Skeletal muscle cell (primary cell): ENCODE measurements at places on chromosomes 2 and 18.

GRCh38 chr2:233446606-233447305 is 92.5 kb downstream of the DGKD start:
- no peak for DNase-seq

GRCh38 chr18:9571546-9571945 is 42.8 kb downstream of the PPP4R1 start:
- DNase-seq: no peak

- DNase-seq: peak; percentile 35
These were observed 42.0 kb upstream of the MSH2 start for GRCh38 chr2:47360927-47361326.

DNA sequence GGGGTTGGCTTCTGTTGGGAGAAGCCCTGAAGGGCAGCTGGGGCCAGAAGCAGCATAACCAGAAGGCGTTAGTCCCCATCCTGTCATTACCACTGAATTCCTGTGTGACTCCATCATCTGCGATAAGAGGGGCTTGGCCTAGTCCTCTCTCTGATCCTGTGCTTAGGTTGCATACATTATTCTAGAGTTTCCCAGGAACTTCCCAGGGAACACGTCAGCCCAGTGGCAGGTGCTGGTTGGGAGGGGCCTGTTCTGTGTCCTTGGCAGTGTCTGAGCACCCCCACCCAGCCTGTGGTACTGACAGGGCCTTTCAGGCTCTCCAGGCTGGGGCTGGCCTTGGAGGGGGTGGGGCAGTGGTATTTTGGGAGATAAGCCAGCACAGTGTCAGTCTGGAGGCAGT is 4.5 kb upstream of the TOGARAM2 start:
- DNase-seq: no peak

GRCh38 chr2:235398321-235398720 is 95.5 kb upstream of the AGAP1 start:
- DNase-seq: no peak

- DNase-seq: no peak
These were observed 460.2 kb upstream of the HS6ST1 start for GRCh38 chr2:128778843-128779242.

- DNase-seq: no peak
These were observed 60.5 kb upstream of the TMEM200C start for GRCh38 chr18:5955861-5956260.

DNA sequence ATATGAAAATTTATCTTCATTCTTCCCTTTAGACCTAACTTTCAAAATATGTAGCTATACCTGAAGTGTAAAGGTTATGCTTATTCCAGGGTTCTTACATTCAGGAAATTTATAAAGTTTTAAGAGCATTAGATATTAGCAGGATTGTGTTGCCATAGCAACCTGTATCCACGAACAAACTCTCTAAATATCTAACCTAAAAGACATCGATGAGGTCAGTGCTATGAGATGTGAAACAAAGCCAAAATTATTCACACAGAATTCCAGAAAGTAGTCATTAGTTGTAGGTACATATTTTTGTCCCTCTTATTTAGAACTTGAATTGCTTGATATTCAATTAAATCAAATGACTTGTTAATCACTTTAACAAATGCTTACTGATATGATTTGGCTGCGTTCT is 705.3 kb downstream of the SOCS6 start:
- DNase-seq: no peak

DNA sequence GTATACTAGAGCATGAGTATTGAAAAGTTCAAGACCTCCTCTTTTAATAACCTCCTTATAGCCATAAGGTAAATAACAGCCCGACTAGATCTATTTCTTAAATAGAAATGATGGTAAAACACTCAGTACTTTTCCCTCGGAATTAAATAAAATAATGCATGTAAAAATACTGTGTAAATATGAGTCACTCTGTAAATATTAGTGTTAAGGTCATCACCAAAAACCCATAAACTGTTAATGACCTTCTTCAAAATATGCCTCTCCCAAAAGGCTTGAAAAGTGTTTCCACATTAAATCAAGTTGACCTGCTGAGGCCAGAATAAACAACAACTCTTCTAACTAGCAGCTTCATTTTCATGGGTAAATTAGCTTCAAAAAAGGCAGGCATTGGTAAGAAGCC is 25.3 kb upstream of the BZW1 start:
- no peak for DNase-seq
